Fibroblast of the aortic adventitia (primary cell): ENCODE measurements at places on chromosomes 2 and 18. TPM values are rescaled to one million over a fixed set of nuclear protein-coding genes. Genes with fewer than 3 reads are reported as not detected.

C18orf54 gene
- total RNA-seq: 10.5 and 12.7 TPM in 2 replicates

HTRA2 gene
- total RNA-seq: 27.1 and 32.9 TPM in 2 replicates

KIF5C gene
- total RNA-seq: 0.09 TPM in 1 of 2 replicates, not detected in the other

EVA1A gene
- total RNA-seq: 25.2 and 28.1 TPM in 2 replicates
